ENCODE measurements at places on chromosomes 7 and 10.

DNA sequence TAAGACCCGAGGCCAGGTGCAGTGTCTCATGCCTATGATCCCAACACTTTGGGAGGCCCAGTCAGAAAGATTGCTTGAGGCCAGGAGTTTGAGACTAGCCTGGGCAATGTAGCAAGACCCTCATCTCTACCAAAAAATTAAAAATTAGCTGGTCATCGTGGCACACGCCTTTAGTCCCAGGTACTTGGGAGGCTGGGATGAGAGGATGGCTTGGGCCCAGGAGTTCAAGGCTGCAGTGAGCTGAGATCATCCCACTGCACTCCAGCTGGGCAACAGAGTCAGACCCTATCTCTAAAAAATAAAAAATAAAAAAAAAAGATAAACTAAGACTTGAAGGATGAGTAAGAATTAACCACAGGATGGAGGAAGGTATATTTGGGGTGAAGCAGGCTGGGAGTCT, 77.9 kb downstream of the JCAD start:
- DNase-seq = no peak

GRCh38 chr7:158407581-158408317, 179.9 kb downstream of the PTPRN2 start:
- no peak for DNase-seq

- no peak for DNase-seq
These were observed 399.3 kb downstream of the PPP1R3A start for GRCh38 chr7:113519472-113519871.

DNA sequence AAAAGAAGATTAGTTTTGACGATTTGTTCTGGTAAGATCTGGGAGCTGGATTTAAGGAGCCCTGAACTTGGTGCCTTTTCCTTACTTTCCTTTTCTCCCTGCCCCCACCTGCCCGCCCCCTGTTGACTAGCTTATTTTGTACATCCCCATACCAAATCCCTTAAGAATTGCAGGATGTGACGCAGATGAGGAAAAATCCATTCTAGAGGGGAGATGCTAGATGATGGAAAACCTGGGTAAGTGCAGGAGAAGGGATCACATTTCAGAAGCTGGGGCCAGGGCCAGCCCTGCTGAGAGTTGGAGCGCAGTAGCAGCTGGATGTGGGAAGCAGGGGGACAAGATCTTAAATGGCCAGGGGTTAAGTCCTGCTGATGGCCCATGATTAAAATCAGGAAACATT, 93.9 kb downstream of the CCDC3 start:
- no peak for DNase-seq

DNA sequence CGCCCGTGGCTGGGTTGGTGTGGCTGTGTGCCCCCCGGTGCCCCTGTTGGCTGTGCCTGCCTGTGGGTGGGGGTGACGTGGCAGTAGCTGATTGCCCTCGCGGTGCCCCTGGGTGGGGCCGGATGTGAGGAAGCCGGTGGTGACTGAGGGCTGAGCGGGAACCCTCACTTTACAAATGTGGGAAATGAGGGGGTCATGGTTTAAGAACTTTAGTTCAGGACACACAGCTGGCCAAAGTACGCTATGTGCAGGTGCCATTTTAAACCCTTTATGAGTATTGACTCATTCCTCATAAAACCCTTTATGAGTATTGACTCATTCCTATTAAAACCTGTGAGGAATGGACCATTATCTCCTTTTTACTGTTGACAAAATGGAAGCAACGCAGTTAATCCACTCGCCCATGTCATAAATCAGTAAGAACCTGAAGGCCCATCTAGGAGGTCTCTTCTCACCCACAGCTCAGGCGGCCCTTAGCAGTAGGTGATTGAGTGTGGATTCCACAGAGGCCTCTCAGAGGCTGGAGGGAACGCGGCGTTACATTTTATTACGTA, 290.1 kb upstream of the COBL start:
- DNase-seq = no peak

- no peak for DNase-seq
These were observed 8.0 kb downstream of the PSAP start for GRCh38 chr10:71842856-71843686.

GRCh38 chr10:4088354-4089066, 303.5 kb upstream of the KLF6 start:
- no peak for DNase-seq

DNA sequence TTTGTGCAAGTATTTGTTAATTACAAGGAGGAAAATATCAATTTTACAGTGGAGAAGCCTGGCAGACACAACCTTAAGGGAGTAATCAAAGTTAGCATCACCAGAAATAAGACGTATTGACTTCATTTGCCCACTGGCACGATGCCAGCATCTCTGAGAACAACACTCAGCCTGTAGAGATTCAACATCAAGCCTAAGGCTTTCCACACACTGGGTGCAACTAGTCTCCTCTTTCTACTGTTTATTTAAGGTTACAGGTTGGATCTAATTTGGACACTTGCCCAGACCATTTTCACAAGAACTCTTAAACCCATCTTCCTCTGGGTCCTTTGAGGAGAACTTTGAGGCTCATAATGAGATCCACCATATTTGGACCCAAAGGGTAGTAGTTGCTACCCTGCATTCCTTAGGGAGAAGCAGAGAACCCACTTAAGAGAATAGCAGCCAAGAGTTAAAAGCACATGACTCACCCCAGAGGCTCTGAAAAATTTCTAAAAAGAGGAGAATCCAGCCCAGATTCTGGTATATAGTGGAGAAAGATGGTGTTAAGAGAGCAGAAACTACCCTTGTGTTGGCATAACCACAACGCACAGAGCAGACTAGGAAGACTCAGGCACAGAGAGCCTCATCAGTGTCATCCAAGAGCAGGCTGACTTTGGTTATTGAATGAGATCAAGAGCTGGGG, 97.3 kb downstream of the CCDC71L start:
- no peak for DNase-seq

DNA sequence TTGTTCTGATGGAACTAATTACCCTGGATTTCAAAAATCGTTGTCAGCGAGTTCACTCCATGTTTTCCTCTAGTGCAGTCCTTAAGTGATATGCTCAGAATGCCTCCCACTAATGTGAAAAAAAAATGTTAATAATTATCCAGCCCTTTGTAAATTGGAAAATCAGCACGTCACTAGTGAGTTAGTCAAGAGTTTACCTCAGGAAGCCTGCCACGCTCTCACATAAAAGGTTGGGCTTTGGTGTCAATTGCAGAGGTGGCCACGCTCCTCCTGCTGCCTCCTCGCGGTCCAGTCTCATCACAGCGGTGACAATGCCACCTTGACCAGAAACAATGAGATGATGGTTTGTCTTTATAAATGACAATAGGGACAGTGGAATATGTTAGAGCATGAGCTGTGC, 22.5 kb downstream of the UPP1 start:
- no peak for DNase-seq

- no peak for DNase-seq
These were observed 944.3 kb downstream of the GATA3 start for GRCh38 chr10:8998751-8999150.

DNA sequence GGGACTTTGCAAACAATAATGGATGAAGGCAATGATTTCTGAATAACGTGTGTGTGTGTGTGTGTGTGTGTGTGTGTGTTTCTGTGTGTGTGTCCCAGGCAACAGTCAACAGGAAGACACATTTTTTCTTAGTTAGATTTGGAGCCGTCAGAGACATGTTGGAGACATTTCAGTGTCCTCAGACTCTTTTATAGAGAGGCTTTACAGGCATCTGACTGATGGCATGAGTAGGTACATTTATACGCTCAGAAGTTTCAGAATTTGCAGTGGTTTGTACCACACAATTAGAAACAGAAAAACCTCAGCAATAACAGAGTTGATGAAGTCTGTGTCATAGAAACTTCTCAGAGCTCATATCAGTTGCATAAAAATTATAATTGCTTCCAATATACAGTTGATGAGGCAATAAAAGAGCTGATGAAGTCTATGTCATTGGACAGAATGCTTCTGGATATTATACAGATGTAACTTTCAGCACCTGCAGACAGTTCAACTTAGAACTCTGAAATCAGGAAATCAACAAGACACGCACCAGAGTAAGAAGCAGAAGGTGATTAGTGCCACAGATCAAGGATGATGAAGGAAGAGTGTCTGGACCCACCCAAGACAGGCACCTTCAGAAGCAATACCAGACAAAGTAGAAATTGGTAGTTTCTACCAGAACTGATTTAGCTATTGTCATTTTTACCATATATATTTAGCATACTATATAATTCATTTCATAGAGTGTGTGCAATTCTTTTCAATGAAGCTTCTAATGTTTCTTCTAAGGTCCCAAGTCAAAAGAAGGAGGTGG, 104.5 kb upstream of the LYZL1 start:
- DNase-seq = no peak
